ENCODE measurements at places on chromosomes 3 and 15.

DNA sequence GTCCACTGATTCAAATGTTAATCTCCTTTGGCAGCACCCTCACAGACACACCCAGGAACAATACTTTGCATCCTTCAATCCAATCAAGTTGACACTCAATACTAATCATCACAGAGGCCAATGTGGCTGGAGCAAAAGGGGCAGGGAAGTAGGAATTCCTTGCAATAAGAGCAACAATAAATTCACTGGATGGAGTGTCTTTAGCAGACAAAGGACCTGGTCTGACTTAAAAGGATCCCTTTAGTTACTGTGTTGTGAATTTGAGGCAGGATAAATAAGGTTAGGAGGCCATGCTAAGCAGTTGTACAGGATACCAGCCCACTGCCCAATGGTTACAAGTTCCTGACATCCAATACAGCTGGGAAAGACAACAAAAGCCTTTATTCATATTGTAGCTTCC, 12.3 kb upstream of the GFM1 start:
- DNase-seq: no peak

DNA sequence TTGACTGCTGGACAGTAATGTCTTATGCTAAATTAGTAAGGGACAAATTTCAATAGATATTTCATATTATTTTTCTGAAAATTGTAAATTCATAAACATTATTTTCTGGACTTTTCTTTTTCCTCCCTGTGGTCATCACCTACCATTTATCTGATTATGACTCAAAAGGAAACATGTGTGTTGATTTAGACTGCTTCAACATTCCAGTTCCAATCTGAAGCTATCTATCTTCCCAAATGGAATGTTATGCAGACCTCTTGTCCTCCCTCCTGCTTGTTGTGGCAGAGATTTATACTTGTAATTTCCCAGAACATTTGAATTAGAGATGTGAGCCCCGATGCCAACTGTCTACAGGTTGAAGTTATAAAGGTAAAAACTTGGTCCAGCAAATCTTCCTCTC, 803.4 kb downstream of the TUSC7 start:
- no peak for DNase-seq

GRCh38 chr15:95281470-95281869, 1049.0 kb upstream of the NR2F2 start:
- DNase-seq: no peak

- DNase-seq: no peak
Observed at GRCh38 chr3:105518806-105519418, 152.2 kb downstream of the ALCAM start.

Data from left ventricle myocardium superior (tissue), 1 donor.